Activated naive CD4-positive, alpha-beta T cell treated with anti-CD3 and anti-CD28 coated beads for 36 hours (primary cell): ENCODE measurements at places on chromosomes 16 and 17. TPM values are rescaled to one million over a fixed set of nuclear protein-coding genes. Genes with fewer than 3 reads are reported as not detected.

DNA sequence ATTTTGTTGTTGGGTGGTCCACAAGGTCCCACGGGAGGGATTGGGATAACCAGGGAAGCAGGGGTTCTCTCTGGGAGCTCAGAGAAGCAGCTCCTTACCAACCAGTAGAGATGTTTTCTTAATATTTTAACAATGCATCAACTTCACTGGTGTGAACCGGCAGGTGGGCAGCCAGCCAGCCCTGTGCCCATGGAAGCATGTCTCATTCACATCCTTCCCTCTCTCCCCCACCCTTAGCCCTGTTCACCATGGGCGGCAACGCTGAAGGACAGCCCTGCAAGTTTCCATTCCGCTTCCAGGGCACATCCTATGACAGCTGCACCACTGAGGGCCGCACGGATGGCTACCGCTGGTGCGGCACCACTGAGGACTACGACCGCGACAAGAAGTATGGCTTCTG, 9.3 kb downstream of the MMP2 start:
- no peak overlapping the region for H3K27ac ChIP-seq
- no peak overlapping the region for H3K4me3 ChIP-seq
- no peak for DNase-seq
- H3K4me1 ChIP-seq: no peaks in the 10 kb centered on the region
- peaks cover 4% of the 10 kb centered on the region for H3K27me3 ChIP-seq
- H3K36me3 ChIP-seq: no peaks in the 10 kb centered on the region

DNA sequence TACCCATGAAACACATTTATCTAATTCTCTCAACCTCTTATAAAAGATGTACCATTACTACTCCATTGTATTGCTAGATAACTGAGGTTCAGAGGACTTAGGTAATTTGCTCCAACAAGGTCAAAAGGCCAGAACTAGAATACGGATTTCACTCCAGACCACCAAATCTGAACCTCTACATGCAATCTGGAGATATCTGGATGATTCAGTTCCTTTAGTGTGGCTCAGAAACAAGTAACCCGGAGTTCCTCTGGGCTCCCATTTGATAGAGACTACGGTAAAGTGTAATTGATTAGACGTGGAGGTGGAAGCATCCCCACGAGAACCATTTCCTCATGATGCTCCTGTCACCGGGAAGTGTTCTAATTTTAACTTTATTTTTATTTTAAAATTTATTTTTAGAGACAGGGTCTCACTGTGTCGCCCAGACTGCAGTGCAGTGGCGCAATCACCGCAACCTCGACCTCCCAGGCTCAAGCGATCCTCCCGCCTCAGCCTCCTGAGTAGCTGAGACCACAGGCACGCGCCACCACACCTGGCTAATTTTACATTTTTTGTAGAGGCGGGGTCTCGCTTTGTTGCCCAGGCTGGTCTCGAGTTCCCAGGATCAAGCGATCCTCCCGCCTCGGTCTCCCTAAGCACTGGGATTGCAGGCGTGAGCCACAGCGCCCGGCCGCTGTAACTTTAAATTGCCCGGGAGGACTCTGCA, 608 bp upstream of the COX10 start:
- H3K36me3 ChIP-seq: peaks cover 36% of the 10 kb centered on the region
- DNase-seq: no peak
- peak overlapping the region; percentile 87 for H3K27ac ChIP-seq
- H3K27me3 ChIP-seq: no peaks in the 10 kb centered on the region
- peak overlapping the region; percentile 94 for H3K4me3 ChIP-seq

- no peaks in the 10 kb centered on the region for H3K4me1 ChIP-seq
- no peak for DNase-seq
- no peaks in the 10 kb centered on the region for H3K36me3 ChIP-seq
- H3K4me3 ChIP-seq: no peak overlapping the region
- H3K27ac ChIP-seq: no peak overlapping the region
- H3K27me3 ChIP-seq: peaks cover under 1% of the 10 kb centered on the region
These were observed 47.4 kb upstream of the JPH3 start for GRCh38 chr16:87554754-87555427.

DNA sequence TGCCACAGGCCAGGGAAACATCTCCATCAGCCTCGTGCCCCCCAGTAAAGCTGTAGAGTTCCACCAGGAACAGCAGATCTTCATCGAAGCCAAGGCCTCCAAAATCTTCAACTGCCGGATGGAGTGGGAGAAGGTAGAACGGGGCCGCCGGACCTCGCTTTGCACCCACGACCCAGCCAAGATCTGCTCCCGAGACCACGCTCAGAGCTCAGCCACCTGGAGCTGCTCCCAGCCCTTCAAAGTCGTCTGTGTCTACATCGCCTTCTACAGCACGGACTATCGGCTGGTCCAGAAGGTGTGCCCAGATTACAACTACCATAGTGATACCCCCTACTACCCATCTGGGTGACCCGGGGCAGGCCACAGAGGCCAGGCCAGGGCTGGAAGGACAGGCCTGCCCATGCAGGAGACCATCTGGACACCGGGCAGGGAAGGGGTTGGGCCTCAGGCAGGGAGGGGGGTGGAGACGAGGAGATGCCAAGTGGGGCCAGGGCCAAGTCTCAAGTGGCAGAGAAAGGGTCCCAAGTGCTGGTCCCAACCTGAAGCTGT, 3.4 kb downstream of the NXPH3 start:
- H3K27me3 ChIP-seq: peaks cover 26% of the 10 kb centered on the region
- H3K27ac ChIP-seq: no peak overlapping the region
- no peak overlapping the region for H3K4me3 ChIP-seq
- no peak for DNase-seq
- no peaks in the 10 kb centered on the region for H3K36me3 ChIP-seq

GRCh38 chr16:48024042-48024441, 131.8 kb downstream of the ABCC12 start:
- H3K4me3 ChIP-seq: no peak overlapping the region
- no peaks in the 10 kb centered on the region for H3K27me3 ChIP-seq

DNA sequence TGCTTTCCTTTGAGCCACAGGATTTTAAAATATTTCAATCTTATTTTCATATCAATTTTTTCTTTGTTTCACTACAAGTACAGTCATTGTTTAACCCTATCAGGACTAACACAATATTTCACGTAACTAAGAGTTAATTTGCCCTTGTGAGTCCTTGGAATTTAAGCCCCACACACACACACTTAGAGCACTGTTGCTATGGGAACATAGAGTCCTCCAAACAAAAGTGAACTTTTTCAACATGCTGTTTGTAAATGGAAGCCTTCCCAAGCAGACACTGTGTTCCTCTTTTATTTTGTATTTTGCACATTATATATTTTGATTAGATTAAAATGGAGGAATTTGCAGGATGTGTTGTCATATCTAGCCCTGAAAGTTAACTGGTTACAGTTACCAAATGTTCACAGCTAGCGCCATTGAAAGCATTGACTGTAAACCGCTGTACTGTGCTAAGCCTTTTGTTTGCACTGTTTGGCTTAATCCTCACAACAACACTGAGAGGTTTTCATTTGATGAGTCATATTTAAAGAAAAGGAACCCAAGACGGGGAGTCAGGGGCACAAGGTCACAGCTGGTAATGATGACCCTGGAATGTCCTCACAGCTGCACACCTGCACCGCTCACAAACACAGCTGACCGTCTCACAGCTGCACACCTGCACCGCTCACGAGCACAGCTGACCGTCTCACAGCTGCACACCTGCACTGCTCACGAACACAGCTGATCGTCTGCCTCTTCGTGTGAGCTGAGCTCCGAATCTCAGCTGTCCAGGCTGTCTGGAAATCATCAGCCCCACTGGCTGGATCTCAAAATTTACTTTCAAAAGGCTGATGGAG, 6.3 kb downstream of the HSBP1 start:
- DNase-seq: no peak
- H3K27me3 ChIP-seq: no peaks in the 10 kb centered on the region
- peaks cover 8% of the 10 kb centered on the region for H3K36me3 ChIP-seq

DNA sequence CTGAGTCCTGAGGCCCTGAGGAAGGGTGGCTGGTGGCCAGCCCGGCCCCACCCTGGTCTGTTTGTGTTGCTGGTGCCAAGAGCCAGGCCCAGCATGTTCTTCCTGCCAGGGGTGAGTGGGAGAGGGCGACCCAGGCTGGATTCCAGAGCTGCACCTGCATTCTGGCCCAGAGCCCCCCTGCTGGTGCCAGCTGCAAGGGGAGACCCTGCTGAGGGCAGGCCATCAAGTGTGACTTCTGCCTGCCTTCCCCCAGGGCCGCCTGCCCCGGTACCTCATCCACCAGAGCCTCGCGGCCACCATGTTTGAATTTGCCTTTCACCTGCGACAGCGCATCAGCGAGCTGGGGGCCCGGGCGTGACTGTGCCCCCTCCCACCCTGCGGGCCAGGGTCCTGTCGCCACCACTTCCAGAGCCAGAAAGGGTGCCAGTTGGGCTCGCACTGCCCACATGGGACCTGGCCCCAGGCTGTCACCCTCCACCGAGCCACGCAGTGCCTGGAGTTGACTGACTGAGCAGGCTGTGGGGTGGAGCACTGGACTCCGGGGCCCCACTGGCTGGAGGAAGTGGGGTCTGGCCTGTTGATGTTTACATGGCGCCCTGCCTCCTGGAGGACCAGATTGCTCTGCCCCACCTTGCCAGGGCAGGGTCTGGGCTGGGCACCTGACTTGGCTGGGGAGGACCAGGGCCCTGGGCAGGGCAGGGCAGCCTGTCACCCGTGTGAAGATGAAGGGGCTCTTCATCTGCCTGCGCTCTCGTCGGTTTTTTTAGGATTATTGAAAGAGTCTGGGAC, 2.4 kb upstream of the TCAP start:
- no peak overlapping the region for H3K27ac ChIP-seq
- peaks cover 30% of the 10 kb centered on the region for H3K4me1 ChIP-seq
- peaks cover 8% of the 10 kb centered on the region for H3K36me3 ChIP-seq

DNA sequence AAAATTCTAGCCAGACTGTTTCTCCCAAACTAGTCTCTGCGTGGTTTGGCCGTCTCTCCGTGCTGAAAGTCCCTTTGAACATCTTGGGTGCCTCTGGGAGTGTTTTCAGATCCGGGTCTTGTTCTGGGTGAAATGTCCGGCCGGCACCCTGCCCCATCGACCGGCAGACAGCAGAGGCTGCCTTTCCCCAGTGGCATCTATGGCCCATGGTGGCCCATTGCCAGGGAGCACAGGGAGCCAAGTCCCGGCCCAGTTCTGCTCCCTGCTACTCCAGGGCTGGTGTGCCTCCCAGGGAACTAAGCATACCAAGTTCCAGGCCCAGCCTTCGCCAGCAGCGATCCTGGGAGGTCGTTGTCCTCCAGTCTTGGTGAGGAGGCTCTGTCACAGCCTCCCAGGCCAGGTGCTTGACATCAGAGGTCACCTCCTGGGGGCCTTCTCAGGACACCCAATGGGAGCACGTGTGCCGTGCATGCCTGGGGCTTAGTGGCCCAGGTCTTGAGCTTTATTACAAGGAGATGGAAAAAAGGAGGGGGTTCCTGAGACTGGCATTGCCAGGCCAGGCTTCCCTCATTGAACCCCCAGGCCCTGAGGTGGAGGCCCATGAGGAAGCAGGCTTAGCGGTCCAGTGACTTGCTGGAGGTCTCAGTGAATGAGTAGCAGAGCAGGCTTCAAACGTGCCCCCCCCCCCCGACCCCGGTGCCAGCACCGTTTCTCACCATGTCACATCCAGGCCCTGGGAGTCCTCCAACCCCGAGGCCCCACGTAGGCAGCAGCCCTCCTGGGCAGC, 54.0 kb downstream of the PGS1 start:
- no peak for DNase-seq
- no peak overlapping the region for H3K4me3 ChIP-seq
- H3K27ac ChIP-seq: no peak overlapping the region

DNA sequence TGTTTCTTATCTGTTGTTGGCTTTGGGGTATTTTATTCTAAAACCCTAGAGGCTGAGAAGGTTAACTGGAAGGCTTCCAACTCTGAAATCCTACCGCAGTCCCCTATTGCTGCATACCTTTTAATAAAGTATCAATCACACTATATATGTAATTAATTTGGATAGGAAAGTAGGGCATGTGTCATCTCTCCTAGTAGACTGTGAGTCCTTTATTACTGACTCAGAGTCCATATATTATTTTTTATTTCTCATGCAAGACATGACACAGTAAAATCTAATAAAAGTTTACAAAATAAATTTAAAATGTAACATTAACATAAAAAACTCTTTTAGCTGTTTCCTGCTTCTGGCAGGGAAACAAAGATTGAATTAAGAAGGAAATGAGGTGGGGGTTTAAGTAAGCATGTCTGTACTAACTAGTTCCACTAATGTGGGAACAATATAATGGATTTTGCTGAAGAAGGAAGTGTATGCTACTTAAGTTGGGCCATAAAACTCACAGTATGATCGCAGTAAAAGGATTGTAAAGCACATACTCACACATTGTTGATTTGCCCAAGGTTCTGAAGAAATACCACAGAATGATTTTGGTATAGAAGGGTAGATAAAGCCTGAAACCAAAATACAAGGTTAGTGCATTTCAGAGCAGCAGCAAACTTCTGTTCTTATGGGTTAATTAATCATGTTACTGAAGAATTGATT, 97.6 kb upstream of the HLF start:
- peaks cover 4% of the 10 kb centered on the region for H3K36me3 ChIP-seq
- H3K4me3 ChIP-seq: no peak overlapping the region
- H3K27me3 ChIP-seq: no peaks in the 10 kb centered on the region
- H3K27ac ChIP-seq: no peak overlapping the region
- H3K4me1 ChIP-seq: no peaks in the 10 kb centered on the region

GRCh38 chr17:79500745-79501618, 109.9 kb downstream of the RBFOX3 start:
- H3K4me3 ChIP-seq: no peak overlapping the region
- H3K4me1 ChIP-seq: no peaks in the 10 kb centered on the region
- H3K27ac ChIP-seq: no peak overlapping the region
- DNase-seq: no peak

- peaks cover 2% of the 10 kb centered on the region for H3K36me3 ChIP-seq
- no peak overlapping the region for H3K4me3 ChIP-seq
- H3K4me1 ChIP-seq: no peaks in the 10 kb centered on the region
- H3K27me3 ChIP-seq: no peaks in the 10 kb centered on the region
- no peak for DNase-seq
These were observed 186.3 kb upstream of the SOX9 start for GRCh38 chr17:71934520-71934919.

DNA sequence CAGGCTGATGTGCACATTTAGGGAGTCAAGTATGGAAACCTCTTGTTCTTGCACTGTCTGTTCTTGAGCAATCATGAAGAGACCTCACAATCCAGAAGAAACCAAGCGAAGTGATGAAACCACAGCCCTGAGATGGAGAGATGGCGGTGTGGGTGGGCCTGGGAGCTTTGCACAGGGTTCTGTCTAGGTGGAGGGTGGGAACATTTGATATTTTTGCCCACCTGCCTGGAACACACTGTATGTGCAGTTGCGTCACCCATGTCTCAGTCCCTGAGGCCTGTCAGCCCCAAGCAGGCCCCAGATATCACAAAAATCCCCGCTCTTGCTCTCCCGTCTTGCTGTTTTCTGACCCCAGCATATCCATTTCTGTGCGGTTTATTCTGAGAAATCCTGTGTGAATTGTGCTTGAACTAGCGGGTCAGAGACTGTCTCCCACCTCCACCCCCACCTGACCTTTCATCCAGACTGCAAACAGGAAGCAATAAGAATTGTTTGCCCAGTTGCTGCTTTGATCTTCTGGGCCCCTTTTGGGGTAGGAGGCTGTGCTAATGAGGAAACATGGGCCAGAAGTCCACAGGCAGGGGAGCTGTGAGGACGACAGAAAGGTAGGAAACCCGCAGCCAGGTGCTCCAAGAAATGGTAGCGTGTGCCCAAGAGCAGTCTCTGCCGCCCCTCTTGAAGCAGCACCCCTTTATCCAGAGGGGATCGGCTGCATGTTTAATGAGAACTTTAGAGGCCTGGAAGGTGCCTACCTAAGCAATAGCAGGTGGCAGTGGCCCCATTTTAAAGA, 183.8 kb downstream of the CCDC182 start:
- H3K36me3 ChIP-seq: no peaks in the 10 kb centered on the region
- H3K27me3 ChIP-seq: no peaks in the 10 kb centered on the region
- no peak overlapping the region for H3K4me3 ChIP-seq
- no peak overlapping the region for H3K27ac ChIP-seq
- H3K4me1 ChIP-seq: no peaks in the 10 kb centered on the region

Gene TCAP
- 1.1 TPM for total RNA-seq

Gene PHF23
- 8.4 TPM for total RNA-seq

Gene NOXO1
- total RNA-seq: not detected

Gene RHBDL1
- total RNA-seq: 0.94 TPM

Gene KREMEN2
- total RNA-seq: not detected

Gene MPO
- not detected for total RNA-seq
